Occipital lobe (tissue), 3 donors: ENCODE measurements at places on chromosomes 5 and 9. TPM values are rescaled to one million over a fixed set of nuclear protein-coding genes. Genes with fewer than 3 reads are reported as not detected.

Gene FGFR4
- total RNA-seq: 1.6 TPM

Gene CARD9
- total RNA-seq: 0.47 TPM

Gene CARTPT
- total RNA-seq: not detected

Gene GFRA3
- total RNA-seq: 0.16 TPM
